Posterior cingulate gyrus (tissue), 11 donors: ENCODE measurements at places on chromosomes 6 and 20.
A peak's percentile ranks its signal among the peaks of the same experiment; 100 is the strongest.

- no peak for DNase-seq
Observed at GRCh38 chr6:143961886-143962878, 45.9 kb downstream of the PLAGL1 start.

- no peak for DNase-seq
Observed at GRCh38 chr6:16773362-16773761, 12.1 kb upstream of the ATXN1 start.

GRCh38 chr6:142879076-142879475, 65.9 kb downstream of the HIVEP2 start:
- DNase-seq: no peak

DNA sequence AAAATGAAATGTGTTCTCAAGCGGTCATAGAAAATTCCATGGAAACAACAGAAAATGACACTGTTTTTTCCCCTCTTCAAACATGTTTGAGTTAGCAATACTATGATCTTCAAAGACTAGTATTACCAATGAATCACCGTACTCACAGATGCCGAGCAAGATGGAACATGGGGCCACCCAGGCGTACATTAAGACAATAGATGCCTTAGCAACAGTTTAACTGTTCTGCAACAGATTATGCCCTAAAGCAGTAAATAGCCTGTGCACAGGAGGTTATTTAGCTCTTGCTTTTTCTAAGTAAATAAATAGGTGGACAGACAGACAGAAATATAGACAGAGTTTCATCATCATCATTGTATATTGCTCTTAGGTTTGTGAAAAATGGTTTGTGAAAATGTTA, 284.0 kb upstream of the DEFB112 start:
- DNase-seq: no peak

GRCh38 chr6:16244869-16245451, 6.6 kb downstream of the GMPR start:
- no peak for DNase-seq

DNA sequence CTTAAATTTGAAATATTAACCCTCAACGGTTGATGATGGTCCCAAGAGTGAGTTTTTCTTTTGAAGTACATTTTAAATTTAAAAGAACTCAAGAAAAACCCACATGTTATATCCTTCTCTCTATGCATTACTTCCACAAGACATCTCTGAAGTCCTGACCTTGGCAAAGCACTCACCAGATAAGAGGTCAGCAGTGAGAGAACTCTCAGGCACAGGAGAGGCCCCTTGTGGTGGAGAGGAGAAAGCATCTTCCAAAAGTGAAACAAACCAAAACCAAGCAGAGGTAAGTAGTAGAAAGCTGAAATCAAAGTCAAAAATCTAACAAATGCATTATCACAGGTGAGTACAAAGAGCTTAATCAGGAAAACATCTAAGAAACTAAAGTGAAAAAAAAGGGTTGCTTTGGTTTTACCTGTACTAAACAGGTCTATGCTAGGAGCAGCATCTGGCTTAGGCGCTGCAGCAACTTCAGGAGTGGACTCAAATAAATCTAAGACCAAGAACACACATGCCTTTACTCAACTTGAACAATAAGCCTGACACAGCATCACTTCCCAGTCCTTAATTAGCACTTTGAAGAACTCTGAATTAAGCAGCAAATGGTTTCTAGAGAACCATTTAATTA, 80.5 kb downstream of the PRSS35 start:
- no peak for DNase-seq

- DNase-seq: no peak
Observed at GRCh38 chr6:17867880-17868279, 119.6 kb downstream of the KIF13A start.

DNA sequence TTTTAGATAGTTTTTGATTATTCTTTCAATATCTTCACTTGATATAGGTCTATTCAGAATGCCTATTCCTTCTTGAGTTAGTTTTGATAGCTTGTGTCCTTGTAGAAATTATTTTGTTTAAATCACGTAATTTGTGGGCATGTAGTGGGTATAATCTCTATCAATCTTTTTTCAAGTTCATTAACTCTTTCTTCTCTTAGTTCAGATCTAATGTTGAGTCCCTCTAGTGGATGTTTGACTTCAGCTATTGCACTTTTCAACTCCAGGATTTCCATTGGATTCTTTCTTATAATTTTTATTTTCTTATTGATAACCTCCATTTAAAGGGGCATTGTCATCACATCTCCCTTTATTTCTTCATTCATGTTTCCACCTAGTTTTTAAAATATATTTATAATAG, 135.6 kb downstream of the COL12A1 start:
- DNase-seq: no peak

DNA sequence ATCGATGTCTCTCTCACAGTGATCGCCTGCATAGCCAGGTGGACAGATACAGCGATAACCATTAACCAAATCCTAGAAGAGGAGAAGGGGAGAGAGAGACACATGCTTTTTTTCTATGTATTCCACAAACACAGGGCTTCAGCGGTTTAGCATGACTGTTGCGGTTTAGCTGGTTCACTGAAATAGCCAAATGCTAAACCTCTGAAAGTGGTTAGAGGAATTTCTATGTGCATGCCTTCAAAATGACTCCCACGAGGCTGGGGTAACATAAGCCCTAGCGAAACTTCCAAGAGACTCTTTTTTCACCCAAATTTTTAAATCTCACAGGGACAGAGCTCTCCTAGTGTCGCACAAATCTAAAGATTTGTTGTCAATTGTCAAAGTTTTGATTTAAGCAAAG, 25.1 kb downstream of the JAG1 start:
- DNase-seq: no peak

- no peak for DNase-seq
Observed at GRCh38 chr6:40352006-40352405, 235.2 kb downstream of the LRFN2 start.

DNA sequence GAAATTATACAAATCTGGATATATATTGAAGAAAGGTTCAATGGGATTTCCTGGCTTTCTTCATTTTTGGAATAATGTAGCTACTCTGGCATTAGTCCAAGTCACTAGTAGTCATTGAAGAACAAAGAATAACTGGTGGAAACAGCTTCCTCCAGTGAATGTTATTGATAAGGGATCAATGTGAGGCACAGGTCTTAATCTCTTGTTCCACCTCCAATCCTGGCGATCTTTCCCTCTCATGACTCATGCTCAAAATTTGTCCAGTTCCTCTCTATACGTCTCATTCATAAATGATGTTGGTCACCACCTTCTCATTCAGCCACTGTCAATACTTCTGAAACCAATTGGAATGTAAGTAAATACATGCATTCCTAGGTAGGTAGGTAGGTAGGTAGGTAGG, 185.0 kb upstream of the BMP2 start:
- DNase-seq: no peak

DNA sequence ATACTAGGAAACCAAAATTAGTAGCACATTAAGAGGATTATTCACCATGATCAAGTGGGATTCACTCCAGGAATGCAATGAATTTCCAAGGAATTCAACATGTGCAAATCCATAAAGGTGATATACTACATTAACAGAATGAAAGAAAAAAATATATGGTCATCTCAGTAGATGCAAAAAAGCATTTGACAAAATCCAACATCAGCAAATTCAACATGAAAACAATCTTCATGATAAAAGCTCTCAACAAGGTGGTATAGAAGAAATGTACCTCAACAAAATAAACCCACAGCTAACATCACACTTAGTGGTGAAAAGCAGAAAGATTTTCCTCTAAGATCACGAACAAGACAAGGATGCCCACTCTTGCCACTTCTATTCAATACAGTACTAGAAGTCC, 74.4 kb upstream of the PDE10A start:
- no peak for DNase-seq

DNA sequence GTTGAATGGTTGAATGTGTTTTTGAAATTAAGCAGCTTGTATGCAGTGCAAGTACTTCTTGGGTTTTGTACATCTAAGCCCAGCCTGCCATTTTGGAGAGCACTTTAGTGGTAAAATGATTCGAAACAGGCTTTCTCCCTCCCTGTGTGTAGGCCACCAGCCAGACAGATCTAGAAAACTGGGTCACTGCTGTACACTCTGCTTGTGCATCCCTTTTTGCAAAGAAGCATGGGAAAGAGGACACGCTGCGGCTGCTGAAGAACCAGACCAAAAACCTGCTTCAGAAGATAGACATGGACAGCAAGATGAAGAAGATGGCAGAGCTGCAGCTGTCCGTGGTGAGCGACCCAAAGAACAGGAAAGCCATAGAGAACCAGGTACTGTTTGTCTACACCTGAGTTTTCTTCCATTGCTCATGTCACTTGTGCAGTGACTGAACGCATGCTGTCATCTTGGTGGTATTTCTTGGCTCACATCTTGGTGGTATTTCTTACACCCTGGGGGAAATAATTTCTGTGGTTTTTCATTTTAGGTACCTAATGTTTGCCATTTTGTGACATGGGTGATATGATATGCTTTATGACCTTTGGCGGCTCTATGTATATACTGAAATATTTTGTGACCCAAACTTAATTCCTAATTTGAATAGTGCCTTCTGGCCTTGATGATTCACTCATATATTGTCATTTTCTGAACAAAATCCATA, 115.7 kb upstream of the CLDN20 start:
- DNase-seq: peak; percentile 83

GRCh38 chr6:53643481-53643965, 22.0 kb downstream of the KLHL31 start:
- no peak for DNase-seq

DNA sequence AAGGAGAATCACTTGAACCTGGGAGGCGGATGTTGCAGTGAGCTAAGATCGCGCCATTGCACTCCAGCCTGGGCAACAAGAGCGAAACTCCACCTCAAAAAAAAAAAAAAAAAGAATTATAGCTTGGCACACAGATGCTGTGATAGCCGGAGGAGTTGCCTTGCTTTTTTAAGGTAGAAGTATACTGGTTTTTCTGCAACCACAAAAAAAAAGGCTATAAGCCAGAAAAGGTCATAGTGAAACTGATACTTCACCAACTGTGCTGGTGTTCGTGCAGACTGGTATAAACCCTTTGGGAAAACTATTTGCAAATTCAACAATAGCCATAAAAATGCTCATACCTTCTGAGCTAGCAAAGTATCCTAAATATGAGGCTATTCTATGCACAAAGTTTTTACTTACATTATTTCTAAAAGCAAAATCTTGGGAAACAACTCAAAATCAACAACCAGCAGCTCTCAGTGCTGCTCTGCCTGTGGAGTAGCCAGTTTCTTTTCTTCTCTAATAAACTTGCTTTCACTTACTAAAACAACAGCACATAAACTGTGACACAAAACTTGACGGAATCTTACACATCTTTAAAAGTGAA, 44.0 kb downstream of the B4GALT5 start:
- DNase-seq: no peak

- DNase-seq: no peak
Observed at GRCh38 chr6:144264270-144265060, 20.7 kb upstream of the UTRN start.

GRCh38 chr6:113209315-113209714, 647.8 kb upstream of the MARCKS start:
- no peak for DNase-seq

GRCh38 chr20:56941101-56941686, 312.1 kb downstream of the TFAP2C start:
- DNase-seq: no peak

GRCh38 chr6:167915139-167915538, 82.3 kb upstream of the KIF25 start:
- DNase-seq: no peak

DNA sequence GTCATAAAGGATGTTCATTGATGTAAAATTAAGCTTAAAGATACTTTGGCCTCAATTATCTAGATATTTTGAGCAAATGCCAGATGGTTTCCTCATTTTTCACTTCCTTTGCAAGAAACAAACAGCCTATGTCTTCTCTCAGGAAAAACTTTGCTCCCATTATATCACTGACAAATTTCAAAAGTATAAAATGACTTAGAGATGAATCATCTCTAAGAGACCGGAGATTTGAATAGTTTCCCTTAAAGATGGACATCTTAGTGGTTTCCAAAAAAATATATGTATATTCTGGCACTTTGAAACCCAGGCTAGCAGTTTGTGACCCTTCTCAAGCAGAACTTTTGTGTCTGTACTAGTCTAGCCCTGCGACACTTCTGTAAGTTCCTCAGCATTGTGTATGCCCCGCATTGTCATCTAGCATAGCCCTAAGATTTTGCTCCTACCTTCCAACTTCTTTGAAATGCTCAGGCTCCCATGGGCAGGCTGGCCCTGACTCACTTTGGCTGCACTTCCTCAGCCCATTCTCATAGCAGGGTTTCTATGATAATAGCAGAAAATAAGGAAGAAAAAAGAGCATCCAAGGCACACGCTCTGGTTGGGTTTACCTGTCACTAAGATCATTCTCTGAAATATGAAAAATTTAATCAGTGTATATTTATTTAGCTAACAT, 25.7 kb upstream of the POU3F2 start:
- no peak for DNase-seq

- DNase-seq: no peak
Observed at GRCh38 chr6:9593554-9593953, 821.3 kb downstream of the TFAP2A start.

- no peak for DNase-seq
Observed at GRCh38 chr6:70590400-70590799, 23.7 kb downstream of the SDHAF4 start.

- no peak for DNase-seq
Observed at GRCh38 chr6:90286884-90287488, 9.7 kb downstream of the BACH2 start.

DNA sequence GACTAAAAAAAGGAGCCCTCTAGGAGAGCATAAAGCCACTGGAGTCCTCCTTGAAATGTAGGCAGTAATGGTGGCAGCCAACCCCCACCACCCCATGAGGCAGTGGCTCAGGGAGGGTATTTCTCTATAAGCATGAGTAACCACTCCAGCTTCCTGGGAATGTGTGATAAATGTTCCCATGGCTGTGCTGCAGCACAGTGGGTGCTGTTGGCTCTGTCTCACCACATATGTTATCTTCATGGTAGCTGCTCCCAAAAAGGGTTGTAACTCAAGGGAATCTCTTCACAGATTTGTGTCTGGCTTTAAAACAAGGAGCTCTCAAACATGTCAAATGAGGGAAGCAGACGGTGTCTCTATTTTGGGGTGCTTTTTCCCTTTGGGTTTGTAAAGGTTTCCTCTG, 7.5 kb upstream of the PHACTR1 start:
- DNase-seq: peak; percentile 11

- no peak for DNase-seq
Observed at GRCh38 chr6:25831532-25832306, at the start of gene SLC17A1. Gene SLC17A1, minus strand, starts transcription at chr6:25832052. Its CDS starts 1,495 bp downstream, at chr6:25830557.

DNA sequence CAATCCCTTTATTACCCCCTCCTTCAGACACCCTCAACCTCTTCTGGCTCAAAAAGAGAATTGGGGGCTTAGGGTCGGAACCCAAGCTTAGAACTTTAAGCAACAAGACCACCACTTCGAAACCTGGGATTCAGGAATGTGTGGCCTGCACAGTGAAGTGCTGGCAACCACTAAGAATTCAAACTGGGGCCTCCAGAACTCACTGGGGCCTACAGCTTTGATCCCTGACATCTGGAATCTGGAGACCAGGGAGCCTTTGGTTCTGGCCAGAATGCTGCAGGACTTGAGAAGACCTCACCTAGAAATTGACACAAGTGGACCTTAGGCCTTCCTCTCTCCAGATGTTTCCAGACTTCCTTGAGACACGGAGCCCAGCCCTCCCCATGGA, 2.2 kb downstream of the TNF start:
- no peak for DNase-seq
